NCI-H1930 (cell line): ENCODE measurements at places on chromosomes 4 and X.

GRCh38 chr4:26525771-26526150 lies 35.5 kb upstream of the CCKAR start:
- DNase-seq: no peak

GRCh38 chr4:165010991-165011390 lies 20.8 kb upstream of the TRIM60 start:
- DNase-seq: no peak

GRCh38 chr4:1381944-1382541 lies 24.2 kb downstream of the NKX1-1 start:
- DNase-seq: no peak

DNA sequence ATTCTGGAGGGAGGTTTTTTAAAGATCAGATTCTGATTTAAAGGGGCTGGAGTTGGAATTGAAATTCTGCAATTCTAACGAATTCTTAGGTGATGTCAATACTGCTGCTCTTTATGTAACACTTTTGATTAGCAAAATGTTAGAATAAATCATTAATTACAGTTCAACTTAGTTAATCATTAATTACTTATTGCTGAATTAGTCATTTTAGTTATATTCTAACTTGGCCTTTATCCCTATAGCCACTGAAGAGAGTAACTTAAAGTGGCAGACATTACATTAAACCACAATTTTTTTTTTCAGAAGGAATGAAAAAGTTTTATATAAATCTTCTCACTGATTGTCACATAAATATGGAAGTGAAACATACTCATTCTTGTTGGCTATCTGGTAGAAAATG lies 206.6 kb upstream of the ITM2A start:
- DNase-seq: no peak

GRCh38 chrX:122203399-122203798 lies 980.7 kb upstream of the GRIA3 start:
- no peak for DNase-seq

DNA sequence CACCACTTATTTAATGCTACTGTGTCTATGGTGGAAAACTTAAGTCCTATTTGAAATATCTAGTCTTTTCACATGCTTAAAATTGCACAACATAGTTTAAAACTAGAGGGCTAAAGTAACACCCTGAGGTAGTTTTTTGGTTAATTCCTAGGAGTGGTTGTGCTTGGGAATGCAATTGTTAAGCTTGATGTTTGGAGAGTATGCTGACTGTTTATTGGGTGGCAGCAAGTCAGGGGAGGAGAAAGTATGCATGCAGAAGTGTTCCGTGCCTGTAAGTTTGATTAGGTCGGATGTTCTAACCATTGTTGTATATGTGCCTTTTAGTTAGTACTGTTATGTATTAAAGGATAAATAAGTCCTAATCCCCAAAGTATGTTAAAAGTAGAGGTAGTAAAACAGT lies 40.5 kb downstream of the CXCL8 start:
- no peak for DNase-seq

- no peak for DNase-seq
Observed at GRCh38 chr4:99807666-99808065, 9.0 kb upstream of the DAPP1 start.

- DNase-seq: no peak
Observed at GRCh38 chrX:38293741-38294140, 33.6 kb downstream of the RPGR start.

GRCh38 chr4:26520728-26521450 lies 30.6 kb upstream of the CCKAR start:
- no peak for DNase-seq

DNA sequence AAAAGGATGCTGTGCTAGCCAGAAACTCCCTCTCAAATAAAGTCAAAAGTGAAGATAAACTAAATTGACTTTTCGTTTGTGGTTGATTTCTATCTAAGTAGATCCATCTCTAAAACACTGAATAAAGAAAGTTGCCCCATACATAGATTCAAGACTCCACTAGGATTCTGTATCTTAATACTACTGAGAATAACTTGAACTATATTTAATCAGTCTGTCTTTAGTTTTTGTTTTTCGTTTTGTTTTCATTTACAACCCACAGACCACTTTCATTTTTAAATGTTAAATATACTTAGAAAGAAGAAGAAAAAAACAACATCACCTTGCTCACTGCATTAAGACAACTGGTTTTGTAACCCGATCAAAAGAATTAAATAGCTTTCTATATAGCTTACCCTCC lies 655.0 kb downstream of the RPA4 start:
- DNase-seq: no peak

GRCh38 chr4:123996718-123997510 lies 600.3 kb downstream of the SPRY1 start:
- no peak for DNase-seq

DNA sequence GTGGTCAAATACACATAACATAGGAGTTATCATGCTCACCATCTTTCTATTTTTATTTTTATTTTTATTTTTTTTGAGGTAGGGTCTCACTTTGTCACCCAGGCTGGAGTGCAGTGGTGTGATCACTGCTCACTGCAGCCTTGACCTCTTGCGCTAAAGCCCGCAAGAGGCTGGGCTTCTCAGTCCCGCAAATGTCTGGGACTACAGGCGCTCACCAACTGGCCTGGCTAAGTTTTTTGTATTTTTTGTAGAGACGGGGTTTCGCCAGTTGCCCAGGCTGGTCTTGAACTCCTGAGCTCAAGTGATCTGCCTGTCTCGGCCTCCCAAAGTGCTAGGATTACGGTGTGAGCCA lies 295 bp upstream of the TLR10 start:
- DNase-seq: no peak

- no peak for DNase-seq
Observed at GRCh38 chr4:151738720-151739517, 21.9 kb downstream of the GATB start.

DNA sequence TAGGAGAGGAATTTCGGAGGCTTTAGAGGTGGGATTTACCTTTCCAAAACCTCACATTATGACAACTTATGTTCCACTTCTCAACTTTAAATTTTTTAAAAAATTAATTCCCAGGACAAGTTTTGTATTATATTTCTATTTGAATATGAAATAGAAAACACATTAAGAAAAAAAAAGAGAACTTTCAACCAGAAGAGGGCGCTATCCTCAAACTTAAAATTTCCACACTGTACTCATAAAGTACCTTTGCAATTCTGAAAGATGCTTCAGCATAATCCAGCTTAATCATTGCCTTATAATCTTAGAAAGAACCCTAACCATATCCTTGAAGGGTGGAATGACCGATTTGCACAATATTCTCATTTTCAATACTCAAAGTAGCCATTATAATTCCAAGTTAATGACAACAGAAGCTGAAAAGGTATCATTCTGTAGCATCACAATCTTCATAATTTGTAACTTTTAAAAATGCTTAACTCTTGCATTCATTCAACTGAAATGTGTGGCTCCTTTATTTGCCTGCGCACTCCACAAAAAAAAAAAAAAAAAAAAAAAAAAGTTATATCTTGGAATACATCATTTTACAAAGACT lies 158.0 kb downstream of the KCNIP4 start:
- DNase-seq: peak; percentile 10

DNA sequence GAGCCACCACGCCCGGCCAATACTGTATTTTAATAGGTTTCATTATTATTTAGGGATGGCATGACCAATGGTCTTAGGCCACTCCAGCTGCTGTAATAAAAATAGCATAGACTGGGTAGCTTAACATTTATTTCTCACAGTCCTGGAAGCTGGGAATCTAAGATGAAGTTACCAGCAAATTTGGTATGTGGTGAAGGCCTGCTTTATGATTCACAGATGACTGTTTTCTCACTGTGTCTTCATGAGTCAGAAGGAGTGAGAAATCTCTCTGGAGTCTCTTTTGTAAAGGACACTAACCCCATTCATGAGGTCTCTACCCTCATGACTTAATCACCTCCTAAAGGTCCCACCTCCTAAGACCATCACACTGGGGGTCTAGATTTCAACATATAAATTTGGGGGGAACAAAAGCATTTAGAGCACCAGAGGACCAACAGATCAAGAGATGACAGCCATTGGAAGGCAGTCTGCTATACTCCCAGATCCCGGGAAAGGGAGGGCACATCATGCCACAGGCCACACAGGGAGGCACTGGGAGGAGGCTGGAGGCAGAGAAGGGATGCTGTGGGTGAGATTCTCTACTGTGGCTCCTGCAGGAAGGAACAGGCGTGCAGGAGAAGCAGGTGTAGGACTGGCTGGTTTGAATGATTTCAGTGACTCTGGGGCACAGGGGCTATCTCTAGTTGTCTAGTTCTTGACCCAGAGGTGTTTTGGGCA lies 335.8 kb upstream of the SFRP2 start:
- no peak for DNase-seq

DNA sequence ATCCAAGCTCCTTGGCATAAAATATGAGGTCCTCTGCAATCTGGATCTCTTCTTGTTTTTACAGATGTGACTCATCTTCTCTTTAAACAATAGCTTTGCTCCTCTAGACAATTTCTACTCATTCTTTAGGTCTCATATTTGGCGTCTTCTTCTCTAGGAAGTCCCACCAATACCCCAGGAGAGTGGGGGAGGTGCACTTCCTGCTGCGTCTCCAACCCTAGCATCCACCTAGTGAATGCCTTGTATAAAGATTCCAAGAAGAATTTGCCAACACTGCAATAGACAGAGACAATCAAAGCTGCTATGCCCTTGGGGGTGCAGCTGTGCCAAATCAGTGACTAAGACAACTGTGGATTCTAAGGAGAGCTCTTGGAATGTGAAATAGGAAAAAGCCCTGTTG lies 45.7 kb upstream of the SLC10A7 start:
- no peak for DNase-seq

DNA sequence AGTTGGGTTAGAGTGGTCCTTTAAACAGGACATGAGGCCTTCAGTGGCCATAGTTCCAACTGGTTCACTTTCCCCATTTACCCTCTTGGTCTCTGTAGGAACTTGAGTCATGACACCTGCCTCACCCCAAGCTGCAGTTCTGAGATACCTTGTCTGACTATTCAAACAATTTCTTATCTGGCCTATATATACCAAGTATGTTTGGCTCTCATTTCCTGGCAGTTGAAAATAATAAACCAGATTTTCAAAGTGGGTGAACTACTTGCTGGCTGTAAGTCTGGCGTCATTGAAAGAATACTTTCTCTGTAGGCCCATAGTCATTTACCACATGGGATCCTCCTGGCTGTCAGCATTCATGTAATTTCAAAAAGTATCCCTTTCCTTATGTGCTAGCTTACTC lies 228.8 kb downstream of the SHROOM3 start:
- no peak for DNase-seq

DNA sequence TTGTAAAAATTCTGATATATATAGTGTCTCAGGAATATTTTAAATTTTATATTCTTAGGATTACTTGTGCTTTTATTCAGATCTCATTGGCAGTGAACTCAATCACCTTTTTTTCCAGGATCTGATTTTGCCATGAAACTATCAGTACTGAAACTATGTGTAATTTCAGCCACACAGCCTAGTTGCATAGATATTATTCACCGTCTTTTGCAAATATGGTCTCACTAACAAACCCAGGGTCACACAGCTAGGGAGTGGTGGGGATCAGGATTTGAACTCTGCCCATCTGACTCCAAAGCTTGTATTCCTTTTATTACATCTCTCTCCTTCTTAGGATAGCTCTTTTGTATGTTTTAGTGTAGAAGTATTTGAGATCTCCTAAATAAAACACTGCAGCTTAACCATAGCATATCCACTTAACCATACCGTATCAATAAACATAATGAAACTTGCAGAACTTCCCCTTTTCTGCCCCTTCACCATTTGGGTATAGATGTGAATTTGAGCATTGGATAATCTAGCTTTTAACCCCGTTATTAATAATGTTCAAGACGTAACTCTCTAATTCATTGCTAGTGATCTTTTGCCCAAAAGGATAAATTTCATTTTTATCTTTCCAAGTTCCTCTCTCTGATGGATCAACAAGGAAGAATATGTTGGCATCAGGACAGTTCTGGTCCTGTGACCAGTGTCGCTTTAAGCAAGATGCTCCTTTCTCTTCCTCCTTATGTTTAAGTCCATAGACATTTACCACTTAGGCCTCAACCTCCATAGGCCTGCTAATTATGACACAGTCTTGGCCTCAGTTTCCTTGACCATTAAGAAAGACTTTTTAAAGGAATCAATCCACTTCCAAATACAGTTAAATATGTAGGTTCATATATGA lies 74.6 kb downstream of the RAPGEF2 start:
- DNase-seq: no peak

GRCh38 chr4:64200001-64200555 lies 209.2 kb downstream of the TECRL start:
- no peak for DNase-seq

GRCh38 chrX:8126092-8126491 lies 45.0 kb downstream of the VCX2 start:
- DNase-seq: no peak

GRCh38 chr4:4948370-4948769 lies 70.9 kb downstream of the CYTL1 start:
- DNase-seq: no peak

DNA sequence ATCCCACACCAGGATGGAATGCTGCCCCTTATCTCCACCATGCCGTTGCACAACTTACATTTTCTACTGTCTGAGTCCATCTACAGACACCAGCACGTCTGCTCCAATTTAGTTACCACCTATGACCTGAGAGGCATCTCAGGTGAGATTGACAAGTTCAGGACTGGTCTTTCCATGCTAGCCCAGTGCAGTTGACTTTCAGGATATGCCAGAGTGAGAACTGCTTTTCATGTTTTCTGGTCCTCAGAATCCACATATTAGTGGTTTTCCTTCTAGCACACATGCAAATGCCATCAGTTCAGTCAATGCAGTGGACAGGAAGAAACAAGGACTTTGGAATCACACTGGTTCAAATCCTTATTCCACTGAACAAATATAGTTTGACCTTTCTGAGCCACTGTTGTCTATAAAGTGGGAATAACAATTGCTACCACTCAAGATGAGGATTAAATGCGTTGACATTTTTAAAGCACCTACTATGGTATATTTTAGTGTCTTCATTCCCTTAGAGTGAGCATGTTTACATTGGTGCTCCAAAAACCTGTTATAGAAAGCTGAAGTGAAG lies 38.1 kb upstream of the ANXA3 start:
- no peak for DNase-seq

DNA sequence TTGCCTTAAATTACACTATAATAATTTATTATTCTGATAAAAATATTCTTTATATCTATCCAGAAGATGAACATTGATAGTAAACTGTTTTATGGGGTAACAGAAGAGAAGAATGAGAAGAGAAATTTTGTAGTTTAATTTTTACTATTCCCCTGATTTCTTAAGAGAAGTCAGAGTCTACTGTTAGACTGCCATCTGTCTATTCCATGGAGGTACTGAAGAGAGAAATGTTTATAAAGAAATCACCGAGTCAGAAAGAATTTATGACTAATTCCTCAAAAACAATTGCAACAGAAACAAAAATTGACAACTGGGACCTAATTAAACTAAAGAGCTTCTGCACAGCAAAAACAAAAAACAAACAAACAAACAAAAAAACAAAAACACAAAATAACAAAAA lies 149.9 kb downstream of the FGF16 start:
- no peak for DNase-seq

- no peak for DNase-seq
Observed at GRCh38 chr4:101205916-101206315, 141.4 kb downstream of the PPP3CA start.

DNA sequence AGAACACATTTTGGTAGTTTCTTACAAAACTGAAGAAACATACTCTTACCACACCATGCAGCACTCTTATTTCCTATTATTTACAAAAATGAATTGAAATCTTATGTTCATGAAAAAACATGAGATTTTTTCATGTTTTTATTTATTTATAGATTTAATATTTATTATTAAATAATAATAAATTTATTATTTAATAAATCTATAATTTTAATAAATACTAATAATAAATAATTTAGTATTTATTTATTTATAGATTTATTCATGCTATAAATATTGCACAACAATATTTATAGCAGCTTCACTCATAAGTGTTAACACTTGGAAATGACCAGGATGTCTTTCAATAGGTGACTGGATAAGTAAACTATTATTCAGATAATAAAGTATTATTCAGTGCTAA lies 91.6 kb upstream of the CPXCR1 start:
- DNase-seq: no peak
